ENCODE measurements at places on chromosomes 5 and 9. TPM values are rescaled to one million over a fixed set of nuclear protein-coding genes. Genes with fewer than 3 reads are reported as not detected.
A peak's percentile ranks its signal among the peaks of the same experiment; 100 is the strongest.

GRCh38 chr5:1538276-1538675 is 14.5 kb upstream of the LPCAT1 start:
- no peak for DNase-seq

DNA sequence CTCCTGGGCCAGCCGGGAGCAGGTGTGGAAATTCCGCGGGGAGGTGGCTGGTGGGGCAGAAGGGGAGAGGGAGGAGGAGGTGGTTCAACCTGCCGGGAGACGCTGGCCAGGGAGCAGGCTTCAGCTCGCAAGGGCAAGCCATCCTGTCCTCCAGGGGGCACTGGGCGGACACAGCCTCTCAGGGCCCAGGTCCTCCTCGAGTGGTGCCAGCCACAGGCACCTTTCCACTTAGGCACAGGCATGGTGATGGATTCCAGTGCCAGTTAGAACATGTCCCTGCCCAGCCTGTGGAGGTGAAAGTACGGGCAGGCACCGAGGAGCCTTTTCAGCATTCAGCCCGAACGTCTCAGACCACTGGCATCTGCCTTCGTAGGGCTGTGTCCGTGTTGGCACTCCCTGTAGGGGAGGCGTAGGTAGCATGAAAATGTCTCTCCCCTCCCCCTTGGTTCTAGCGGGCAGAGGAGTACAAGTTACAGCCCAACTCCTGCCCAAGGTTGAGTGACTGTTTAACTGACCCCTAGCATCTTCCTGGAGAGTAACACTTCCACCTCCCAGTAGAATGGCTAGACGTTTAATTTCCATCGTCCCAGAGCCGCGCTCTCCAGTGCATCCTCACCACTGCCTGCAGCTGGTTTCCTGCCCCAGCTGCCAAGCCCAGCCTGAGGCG is 48.9 kb downstream of the DAB2IP start:
- peak; percentile 53 for DNase-seq

DNA sequence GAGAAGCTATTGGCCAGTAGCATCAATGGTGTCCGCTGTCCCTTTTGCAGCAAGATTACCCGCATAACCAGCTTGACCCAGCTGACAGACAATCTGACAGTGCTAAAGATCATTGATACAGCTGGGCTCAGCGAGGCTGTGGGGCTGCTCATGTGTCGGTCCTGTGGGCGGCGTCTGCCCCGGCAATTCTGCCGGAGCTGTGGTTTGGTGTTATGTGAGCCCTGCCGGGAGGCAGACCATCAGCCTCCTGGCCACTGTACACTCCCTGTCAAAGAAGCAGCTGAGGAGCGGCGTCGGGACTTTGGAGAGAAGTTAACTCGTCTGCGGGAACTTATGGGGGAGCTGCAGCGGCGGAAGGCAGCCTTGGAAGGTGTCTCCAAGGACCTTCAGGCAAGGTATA is 10.8 kb downstream of the TRIM32 start:
- no peak for DNase-seq

ANGPTL2 gene
- total RNA-seq, result 5.0 TPM

DNA sequence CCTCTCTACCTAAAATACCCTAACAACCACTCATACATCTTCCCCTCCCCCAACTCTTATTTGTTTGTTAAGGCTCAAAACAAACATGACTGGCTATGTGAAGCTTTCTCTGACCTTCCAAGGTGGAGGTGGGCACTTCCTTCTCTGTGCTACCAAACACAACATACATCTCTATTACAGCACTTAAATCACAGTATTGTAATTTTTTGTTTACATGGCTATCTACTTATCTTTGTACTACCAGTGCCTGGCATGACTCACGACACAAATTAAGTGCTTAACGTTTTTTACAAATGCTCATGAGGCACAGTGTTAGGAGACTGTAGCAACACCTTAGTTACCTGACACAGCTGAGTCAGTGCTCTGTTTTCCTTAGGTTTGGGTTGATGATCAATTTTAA is 18.6 kb downstream of the HOMER1 start:
- DNase-seq, result no peak

All from HT1080 (cell line).